ENCODE measurements at places on chromosomes 3 and 15.

DNA sequence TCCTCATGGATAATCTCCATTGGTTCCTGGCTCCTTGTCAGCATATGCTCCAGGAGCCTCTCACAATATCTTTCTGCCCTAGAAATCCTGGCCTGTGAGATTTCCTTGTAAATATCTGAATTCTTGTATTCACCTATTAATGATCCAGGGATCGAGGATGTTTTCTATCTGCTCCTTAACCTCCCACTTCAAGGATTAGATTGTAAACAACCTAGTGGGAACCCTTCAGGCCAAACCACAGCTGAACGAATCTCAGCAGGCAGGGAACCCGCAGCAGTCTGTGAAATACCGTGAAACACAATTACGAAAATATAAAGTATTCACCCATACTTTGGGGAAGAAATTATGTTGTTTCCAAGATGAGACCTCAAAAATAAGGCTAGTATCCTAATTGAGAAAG lies 215.9 kb downstream of the TIGIT start:
- no peak for DNase-seq

- no peak for DNase-seq
Observed at GRCh38 chr3:126872701-126873342, 110.1 kb upstream of the PLXNA1 start.

DNA sequence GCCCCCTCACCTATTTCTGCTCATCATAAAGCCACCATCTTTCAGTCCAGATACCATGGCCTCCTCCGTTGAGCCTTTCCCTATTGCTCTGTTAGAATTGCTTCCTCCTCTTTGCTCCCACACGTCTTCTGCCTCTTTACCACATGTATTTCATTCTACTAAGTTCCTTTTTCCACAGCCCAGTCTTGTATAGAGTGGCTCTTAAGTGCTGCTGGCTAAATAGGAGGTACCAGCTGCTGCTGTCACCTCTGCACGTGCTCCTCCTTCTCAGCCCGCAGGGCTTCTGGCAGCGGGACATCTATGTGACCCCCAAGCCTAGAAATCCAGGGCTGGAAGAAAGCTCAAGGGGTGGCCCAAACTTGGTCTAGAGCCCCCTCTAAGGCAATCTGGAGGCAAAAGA lies 38.8 kb upstream of the PLXND1 start:
- DNase-seq, result no peak

GRCh38 chr15:74892313-74892712 lies 2.5 kb downstream of the MPI start:
- no peak for DNase-seq

GRCh38 chr3:72401005-72401545 lies 447.2 kb downstream of the SHQ1 start:
- no peak for DNase-seq

All from activated CD8-positive, alpha-beta T cell treated with anti-CD3 and anti-CD28 coated beads for 36 hours (primary cell).